ENCODE measurements at places on chromosomes 4 and X. TPM values are rescaled to one million over a fixed set of nuclear protein-coding genes. Genes with fewer than 3 reads are reported as not detected.

Gene CABS1
- total RNA-seq: not detected

- DNase-seq: no peak
Observed at GRCh38 chr4:147029296-147029695, 83.6 kb upstream of the TTC29 start.

DNA sequence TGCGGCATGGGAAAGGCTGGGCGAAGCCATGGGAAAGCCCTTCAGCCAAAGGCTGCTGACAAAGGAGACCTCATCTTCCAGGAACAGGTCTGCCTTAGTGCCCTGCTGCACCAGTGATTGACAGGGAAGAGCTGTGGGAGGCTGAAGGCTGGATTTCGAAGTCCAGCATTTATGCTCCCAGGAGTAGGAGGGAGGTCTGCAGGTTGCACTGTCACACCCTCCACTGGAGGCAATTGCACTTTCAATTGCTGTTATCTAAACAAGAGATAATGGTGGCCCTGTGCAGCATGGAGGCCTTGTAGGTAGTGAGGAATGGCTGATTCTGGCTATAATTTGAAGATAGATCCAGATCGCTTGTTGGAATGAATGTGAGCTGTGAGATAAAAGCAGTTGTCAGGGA, 43.7 kb downstream of the FAM114A1 start:
- no peak for DNase-seq

GRCh38 chr4:7944599-7945220, 5.0 kb upstream of the AFAP1 start:
- no peak for DNase-seq

- DNase-seq: no peak
Observed at GRCh38 chr4:70902577-70903290, 565 bp downstream of the MOB1B start.

Gene BST1
- 6.3 TPM for total RNA-seq

- DNase-seq: no peak
Observed at GRCh38 chrX:119899125-119899524, 3.4 kb downstream of the AKAP14 start.

GRCh38 chr4:42632653-42633382, 24.1 kb downstream of the ATP8A1 start:
- DNase-seq: no peak

- no peak for DNase-seq
Observed at GRCh38 chr4:42167709-42168108, 15.3 kb upstream of the BEND4 start.

DNA sequence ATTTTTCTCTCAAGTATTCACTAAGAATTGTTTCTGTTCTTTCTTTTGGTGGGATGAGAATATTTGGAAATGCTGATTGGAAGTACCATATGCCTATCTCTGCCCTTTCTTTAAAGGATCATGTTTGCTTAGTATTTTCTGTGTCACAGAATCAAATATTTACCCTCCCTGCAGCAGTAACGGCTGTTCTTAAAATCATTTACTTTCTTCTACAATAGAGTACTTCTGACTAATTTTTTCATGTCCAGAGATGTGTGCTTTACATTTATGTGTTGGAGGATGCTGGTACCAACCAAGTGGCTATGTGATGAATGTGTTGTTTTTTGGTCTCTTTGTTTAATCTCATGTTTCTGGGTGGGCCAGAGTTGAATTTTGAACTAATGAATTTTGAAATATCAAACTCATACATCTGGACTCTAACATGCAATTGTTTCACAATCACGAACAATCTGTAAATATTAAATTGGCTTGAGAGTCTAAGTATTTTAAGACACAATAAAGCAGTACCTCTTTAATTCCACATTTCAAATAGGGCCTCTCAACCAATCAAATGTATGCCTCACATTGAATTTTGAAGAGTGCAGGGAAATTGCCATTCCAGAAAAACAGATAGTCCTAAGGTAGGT, 59.4 kb upstream of the ARSJ start:
- no peak for DNase-seq

GRCh38 chr4:69497886-69498395, 2.2 kb upstream of the UGT2B4 start:
- DNase-seq: no peak

Data from right cardiac atrium (tissue), 5 donors.